ENCODE measurements at places on chromosomes 3 and 15. TPM values are rescaled to one million over a fixed set of nuclear protein-coding genes. Genes with fewer than 3 reads are reported as not detected.

DNA sequence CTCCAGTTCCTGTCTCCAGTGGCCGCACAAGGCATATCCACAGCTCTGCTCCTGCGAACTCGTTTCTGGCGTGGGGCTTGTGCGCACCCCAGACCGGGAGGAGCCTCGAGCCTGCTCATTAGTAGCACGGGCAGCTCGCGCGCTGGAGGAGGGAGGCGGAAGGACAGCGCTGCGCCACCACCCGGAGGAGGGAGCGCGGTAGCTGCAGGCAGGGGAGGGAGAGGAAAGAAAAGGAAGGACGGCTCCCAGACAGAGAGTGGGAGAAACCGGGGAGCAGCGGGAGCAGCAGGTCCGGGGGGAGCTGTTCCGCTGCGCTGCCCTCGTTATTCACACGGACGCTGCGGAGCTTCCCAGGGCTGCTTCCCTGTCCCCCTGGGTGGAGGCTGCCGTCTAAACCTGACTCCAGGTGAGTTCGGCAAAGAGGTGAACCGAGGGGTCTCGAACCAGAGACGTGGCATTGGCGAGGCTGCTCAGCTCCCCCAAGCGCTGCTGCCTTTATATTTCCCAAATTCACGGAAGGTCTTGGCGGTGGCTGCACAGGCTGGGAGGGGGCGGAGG is 121.3 kb upstream of the ZNF717 start:
- DNase-seq: no peak

- DNase-seq: no peak
Observed at GRCh38 chr15:85116066-85116465, 134.4 kb downstream of the PDE8A start.

- peak; percentile 61 for DNase-seq
Observed at GRCh38 chr3:23949784-23950183, 4.7 kb downstream of the NR1D2 start.

Gene TRIM42
- not detected for total RNA-seq

Gene ITIH1
- not detected for total RNA-seq

Gene AP3B2
- not detected for total RNA-seq

Gene GPR149
- not detected for total RNA-seq

Gene CDCP1
- total RNA-seq: 33.5 TPM

Data from M059J (cell line).